AML-193 (cell line): ENCODE measurements at places on chromosomes 4 and X.

GRCh38 chr4:166816890-166817289, 417.4 kb downstream of the SPOCK3 start:
- DNase-seq = no peak

DNA sequence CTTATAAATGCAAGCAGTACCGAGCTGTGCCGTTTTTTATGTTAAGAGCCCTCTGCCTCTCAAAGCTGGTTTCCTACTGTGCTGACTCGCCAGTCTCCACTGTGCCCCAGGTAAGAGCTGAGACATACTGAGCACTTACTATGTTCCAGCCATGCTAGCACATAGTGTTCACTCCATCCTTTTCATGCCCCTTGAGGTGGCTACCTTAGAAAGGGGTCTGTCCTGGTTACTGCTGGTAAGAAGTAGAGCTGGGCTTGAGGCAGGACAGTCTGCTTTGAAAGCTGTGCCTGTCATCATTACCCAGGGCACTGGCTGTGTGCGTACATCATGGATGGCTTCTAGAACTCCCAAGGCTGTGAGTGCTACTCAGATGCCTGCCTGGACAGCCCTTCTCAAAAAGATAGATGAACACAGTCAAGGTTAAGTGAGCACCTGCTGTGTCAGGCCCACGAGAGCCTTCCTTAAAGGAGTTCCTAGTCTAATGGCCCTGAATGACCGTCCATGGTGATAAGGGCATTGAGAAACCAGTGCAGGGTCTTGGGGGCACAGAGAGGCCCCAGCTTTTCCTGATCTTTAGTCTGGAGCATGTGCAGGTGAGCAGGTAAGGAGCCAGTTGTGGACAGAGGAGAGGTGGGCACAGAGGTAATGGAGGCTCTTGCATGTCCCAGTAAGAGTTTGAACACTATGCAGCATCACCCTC, 1.6 kb downstream of the STK32B start:
- no peak for DNase-seq

- DNase-seq = no peak
Observed at GRCh38 chr4:158353541-158354304, 143.4 kb downstream of the TMEM144 start.

DNA sequence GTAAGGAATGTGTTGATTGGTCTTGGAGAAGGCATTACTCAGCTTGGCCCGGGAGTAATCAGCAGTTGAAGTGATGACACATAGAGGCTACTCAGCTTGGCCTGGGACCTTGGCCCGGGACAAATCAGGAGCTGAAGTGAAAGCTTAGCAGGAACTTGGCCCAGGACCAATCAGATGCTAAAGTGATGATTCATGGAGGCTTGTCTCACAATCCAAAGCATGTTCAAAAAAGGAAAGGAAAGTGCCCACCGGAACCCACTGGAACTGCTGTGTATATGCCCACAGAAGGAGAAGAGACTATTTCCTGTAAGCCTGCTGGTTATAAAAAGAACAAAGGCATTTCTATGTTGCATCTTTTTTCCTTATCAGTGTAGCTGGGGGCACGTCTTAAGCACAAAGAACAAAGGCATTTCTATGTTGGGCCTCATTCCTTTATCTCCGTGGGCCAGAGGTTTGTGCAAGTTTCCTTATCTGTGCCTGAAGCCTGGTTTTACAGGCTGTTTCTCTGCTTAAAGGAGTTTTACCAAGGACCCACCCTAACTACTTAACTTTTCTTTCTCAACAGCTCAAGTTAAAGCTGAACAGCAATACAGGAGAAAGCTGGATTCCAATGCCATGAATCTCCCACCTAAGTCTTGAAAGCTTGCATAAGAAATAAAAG, 1176.7 kb downstream of the NLGN4X start:
- no peak for DNase-seq

GRCh38 chr4:661881-662761, 12.0 kb downstream of the ATP5ME start:
- DNase-seq = no peak

- DNase-seq = no peak
Observed at GRCh38 chrX:102154900-102155805, 624 bp downstream of the BEX5 start.

DNA sequence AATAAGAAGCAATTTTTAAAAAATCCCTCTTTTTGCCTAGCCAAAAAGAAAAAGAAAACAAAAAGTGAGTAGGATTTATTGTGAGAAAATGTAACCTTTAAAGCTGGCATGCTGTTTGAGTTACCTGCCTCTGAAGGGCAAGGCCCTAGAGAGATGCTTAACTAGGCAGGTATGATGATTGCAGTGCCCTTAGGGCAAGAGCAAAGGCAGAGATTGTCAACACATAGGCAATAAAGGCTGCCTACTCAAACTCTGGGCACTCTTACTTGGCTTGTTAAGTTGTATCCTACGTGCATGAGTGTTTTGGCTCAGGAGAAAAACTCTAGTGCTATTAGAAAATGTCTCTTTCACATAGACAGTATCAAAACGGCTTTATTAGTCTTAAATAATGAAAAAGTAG, 306.0 kb downstream of the RPA4 start:
- no peak for DNase-seq

DNA sequence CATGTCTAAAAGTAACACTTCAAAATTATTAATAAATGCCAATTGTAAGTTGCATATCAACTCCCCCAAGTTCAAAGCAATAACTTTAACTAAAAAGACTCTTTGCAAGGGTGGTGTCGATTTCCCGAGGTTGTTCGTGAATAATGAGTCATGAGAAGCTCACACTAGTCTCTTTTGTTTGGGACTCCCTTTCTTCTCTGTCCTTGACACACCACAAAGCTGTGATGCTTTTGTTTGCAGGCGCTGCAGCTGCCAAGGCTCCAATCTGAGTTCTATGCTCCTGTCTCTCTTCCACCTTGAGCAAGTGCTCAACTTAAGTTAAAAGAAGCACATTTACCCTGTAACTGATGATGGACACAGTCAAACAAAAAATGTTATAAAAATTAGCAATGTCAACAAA, 65.9 kb downstream of the FAT1 start:
- no peak for DNase-seq

DNA sequence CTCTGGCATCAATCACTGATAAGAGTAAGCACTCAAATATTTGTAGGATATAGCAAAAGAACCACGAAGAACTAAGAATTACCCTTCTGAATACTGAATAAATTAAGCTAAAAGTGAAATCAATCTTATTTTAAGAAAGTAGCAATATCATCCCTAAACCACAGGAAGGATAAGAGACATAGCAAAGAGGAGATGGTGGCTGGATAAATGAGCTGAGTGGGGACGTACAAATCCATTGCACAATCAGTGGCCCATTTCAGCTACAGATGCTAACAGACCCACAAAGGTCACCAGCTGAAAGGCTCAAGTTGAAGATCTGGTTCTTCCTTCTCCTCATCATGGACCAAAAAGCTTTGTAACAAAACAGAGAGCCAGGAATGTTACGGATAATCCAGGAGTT, 77.1 kb downstream of the SLC9A7 start:
- no peak for DNase-seq

- no peak for DNase-seq
Observed at GRCh38 chr4:156723951-156724668, 247.5 kb downstream of the PDGFC start.

DNA sequence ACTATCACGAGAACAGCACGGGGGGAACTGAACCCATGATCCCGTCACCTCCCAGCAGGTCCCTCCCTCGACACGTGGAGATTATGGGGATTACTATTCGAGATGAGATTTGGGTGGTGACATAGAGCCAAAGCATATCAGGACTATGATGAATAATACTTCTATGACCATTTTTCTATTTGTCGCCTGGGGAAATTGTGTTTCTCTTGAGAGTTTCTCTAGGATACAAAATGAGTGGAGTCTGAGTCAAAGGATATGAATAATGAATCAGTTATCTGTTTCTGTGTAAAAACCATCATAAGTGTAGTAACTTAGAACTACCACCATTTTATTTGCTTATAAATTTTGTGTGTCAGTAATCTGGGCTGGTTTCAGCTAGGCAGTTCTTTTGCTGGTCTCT, 533.0 kb upstream of the ARX start:
- no peak for DNase-seq

DNA sequence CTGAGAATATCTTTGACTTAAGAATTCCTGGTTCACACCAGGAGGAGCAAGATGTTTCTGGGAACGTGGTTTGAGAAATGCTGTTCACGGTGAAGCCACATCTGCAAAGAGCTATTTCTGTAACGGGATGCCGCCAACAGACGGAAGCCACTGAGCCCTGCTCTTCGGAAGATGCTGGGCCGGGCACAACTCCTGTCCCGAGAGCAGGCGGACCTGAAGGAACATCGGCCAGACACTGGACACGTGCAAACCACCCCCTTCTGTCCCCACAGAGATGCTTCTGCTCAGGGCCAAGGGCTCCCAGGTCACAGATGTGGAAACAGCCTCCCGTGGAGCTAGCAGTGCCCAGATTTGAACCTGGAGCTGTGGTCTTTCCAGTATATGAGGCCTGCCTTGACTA, 24.3 kb downstream of the HMX1 start:
- no peak for DNase-seq

GRCh38 chrX:129641941-129642340, 12.8 kb downstream of the APLN start:
- DNase-seq = no peak

DNA sequence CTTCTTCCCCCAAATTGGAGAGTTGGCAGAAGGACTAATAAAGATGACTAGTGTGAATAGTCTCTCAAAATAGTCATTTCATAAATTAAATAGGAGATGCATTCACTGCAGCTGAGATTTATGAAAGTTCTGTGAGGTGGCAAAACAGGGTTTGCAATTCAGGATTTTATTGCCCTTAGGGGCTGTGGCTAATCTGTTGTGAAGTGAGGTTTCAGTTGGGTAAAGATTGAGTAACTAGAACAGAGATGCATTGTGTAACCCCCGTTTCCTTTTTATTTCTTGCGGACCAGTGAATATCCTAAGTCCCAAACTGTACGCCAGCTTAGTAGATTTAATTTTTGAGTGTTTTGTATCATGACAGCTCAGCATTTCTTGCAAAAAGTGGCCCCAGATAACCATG, 16.2 kb upstream of the SCRG1 start:
- peak; percentile 94 for DNase-seq

- no peak for DNase-seq
Observed at GRCh38 chr4:47235721-47236120, 204.4 kb downstream of the GABRB1 start.

- DNase-seq = no peak
Observed at GRCh38 chr4:177092807-177093206, 216.9 kb upstream of the NEIL3 start.

- DNase-seq = no peak
Observed at GRCh38 chr4:57156242-57156990, 46.2 kb upstream of the IGFBP7 start.

DNA sequence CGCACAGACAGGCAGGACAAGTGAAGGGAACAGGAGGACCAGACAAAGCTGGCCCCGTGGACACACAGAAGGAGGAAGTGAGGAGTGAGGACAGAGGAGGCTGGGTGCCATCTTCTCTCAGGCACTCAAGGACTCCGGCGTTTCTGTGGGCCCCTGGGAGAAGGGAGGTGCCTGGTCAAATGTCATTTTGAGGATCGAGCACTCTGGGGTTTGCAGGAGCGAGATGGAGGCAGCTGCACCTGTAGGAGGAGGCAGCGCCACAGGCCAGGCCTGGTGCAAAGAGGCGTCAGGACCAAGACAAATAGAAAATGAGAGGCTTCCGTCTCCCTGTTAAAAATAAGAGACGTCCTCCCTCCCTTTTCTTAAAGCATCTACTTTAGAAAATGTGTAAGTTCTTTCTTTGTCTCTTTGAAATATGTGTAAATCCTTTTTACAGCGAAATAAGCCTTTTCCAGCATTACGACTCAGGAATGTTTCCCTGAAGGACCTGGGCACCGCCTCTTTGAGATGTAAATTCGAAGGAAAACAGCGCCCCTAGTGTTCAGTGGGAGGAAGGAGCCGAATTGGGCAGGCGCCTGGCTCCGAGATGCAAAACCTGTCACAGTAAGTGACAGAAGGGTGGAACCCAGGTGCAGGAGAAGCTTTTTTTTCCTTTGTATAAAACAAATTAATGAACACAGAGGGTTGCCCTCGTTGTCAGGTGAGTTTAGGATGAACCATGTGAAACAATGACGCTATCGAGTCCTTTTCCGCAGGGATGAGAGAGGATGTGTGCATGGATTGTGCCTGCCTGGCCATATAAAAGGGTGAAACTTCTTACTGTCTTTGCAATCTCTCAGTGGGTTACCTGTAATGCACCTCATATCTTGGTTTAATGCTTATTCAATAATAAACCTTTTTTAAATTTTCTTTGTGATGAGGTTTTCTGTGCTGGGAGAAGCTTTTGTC, 1.4 kb upstream of the C4orf50 start:
- peak; percentile 16 for DNase-seq

DNA sequence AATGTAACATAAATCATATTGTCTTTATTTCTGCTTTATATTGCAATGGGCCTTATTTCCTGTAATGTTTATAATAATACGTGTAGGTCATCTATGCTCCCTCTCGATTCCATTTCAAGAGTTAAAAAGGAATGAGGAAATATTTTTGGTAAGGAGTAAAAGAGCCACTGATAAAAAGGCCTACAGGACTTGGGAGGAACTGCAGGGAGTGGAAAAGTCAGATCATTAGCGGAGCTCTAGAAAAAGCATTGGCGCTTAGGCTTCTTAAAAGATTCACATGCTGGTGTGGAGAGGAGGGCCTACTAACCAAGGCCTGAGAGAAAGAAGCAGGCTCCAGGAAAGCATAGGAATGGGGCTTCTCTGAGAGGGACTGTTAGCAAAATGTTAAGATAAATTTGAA, 82.9 kb upstream of the PNPLA4 start:
- no peak for DNase-seq

DNA sequence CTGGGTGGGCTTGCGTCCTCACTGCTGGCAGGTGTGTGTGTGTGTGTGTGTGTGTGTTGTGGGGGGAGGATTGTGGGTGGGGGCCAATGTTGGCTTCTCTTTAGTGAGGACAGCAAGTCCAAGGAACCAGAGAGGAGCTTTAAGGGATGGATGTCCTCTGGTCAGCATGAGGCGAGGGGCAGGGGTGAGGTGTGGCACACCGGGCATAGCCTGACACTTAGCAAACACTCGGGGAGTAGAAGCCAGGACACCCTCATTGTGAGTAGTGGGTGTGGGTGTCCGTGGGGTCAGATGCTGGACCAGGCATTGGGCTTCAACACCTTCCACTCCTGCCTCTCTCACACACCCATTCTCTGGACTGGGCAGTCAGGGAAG, 2.8 kb downstream of the SORCS2 start:
- no peak for DNase-seq

- DNase-seq = no peak
Observed at GRCh38 chrX:39850630-39851152, 247.1 kb downstream of the BCOR start.

GRCh38 chr4:41129936-41130440, 84.4 kb downstream of the APBB2 start:
- no peak for DNase-seq

- no peak for DNase-seq
Observed at GRCh38 chr4:79198951-79199587, 126.8 kb downstream of the NAA11 start.

DNA sequence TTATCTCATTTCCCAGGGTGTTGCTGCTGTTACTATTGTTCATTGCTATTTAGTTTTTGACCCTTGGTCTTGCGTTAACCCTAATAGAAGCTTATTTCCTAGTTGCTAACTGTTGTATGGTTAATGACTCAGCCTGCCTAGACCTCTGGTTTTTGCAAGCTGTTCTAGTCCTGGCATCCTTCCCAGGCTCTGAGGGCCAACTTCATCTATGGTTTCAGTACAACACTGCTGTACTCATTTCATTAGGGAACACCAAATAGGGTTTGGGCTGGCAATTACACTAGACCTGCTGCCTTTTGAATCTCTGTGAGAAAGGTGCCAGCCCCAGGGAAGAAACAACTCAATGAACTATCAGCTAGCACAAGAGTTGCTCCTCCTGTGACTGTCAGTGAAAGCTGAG, 59.6 kb downstream of the DCX start:
- DNase-seq = peak; percentile 7
